Osteoblast (primary cell): ENCODE measurements at places on chromosomes 5 and 9. TPM values are rescaled to one million over a fixed set of nuclear protein-coding genes. Genes with fewer than 3 reads are reported as not detected.

DNA sequence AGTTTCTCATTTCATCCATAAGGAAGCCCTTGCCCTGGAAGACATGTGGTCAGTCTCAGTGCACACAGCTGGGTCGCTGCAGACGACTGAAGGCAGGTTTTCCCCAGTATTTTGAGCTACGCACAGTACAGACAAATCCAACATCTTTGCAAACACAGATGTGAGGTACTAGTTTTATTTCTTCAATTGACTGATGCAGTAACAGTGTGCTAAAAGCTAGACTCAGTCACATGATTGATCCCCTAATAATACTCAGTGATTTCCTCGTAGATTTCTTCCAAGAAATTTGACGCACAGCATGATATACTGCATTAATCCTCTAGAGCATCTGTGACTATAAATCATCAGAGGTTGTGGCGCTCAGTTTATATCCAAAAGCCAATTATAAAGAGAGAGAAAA is 346.1 kb downstream of the DIRAS2 start:
- no peak for DNase-seq
- H3K4me3 ChIP-seq, result no peak overlapping the region
- H3K27me3 ChIP-seq, result no peaks in the 10 kb centered on the region
- no peaks in the 10 kb centered on the region for H3K4me1 ChIP-seq
- no peaks in the 10 kb centered on the region for H3K36me3 ChIP-seq

The PIP5K1B gene
- total RNA-seq, result not detected in 2 replicates

GRCh38 chr9:120875954-120876841 is 790 bp downstream of the PHF19 start:
- H3K36me3 ChIP-seq, result peaks cover 18% of the 10 kb centered on the region
- peak; percentile 99 for DNase-seq
- no peaks in the 10 kb centered on the region for H3K27me3 ChIP-seq
- peaks cover 12% of the 10 kb centered on the region for H3K4me1 ChIP-seq

DNA sequence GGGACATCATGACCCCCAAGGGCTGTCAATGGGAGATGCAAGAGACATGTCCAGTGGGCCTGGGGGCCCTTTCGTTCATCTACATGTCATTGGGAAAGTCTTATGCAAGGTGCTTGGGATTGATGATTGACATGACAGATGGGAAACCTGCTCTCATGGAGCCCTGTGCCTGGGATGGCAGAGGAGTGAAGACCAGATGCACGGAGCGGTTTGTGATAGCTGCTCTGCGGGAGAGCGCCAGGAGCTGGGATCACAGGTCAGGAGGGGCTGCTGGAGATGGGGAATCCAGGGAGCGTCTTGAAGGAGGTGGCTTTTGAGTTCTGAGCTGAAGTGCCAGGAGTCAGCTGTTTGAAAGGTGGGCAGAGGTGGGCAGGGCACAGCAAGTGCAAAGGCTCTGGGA is 104.3 kb downstream of the FGF18 start:
- no peaks in the 10 kb centered on the region for H3K27me3 ChIP-seq
- peaks cover 21% of the 10 kb centered on the region for H3K4me1 ChIP-seq
- no peak overlapping the region for H3K4me3 ChIP-seq
- H3K27ac ChIP-seq, result no peak overlapping the region
- H3K36me3 ChIP-seq, result no peaks in the 10 kb centered on the region

The GLDC gene
- total RNA-seq, result 0.72 and 2.4 TPM in 2 replicates

DNA sequence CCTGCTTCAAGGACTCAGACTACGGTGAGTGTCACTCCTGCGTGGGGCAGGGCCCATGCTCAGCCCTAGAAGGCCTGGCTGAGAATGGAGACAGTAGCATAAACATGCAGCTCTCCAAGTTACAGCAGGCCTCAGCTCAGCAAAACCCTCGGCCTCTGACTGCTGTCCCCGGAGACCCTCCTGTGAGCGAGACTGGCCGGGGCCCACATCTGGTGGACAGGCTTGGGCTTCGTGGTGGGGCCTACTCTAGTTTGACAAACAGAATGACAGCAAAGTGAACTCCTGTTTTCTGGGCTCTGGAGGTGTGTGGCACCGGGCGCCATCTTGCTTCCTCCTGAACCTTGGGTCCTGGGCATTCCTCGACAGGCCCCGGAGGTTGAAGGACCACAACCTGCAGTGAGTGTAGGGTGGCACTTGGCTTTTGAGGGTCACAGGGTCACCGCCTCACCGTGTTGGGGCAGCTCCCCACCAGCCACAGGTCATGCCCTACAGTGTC is 97.5 kb downstream of the PHF2 start:
- no peaks in the 10 kb centered on the region for H3K4me1 ChIP-seq
- peaks cover 4% of the 10 kb centered on the region for H3K36me3 ChIP-seq
- no peak overlapping the region for H3K4me3 ChIP-seq
- no peak for DNase-seq
- H3K27ac ChIP-seq, result no peak overlapping the region

The NME5 gene
- total RNA-seq, result 5.9 and 6.5 TPM in 2 replicates

DNA sequence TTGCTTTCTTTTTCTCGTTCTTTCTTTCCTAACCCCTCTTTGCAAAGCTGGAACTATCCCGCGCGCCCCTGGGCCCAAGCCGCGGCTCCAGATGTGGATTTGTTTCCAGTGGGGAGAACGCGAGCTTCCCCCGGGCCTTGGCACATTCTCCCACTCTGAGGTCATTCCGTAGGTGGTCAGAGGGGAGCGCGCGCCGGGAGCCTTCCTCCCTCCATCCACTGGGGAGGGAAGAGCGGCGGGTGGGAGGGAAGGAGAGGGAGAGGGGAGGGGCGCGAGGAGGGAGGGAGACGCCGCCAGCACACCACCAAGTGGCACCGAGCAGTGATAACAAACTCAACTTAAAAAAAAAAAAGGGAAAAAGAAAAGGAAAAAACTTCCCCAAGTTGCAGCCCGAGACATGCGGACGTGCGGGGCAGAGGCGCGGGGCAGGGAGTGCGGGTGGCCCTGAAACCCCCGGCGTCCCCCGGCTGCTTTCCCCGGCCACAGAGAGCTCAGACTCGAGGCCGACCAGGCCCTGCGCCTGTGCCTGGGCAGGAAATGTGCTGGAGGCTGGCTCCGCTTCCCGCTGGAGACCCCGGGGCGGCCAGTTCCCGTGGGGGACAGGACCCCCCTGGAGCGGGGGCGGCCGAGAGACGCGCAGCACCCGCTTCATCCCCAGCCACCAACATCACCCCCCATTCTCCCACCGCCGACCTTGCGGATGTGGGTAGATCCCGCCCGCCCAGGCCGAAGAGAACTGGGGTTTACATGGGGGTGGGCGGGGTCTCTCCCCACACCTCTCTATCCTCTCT is 3.1 kb downstream of the IER5L start:
- H3K27me3 ChIP-seq, result no peaks in the 10 kb centered on the region
- DNase-seq, result peak; percentile 99
- H3K4me3 ChIP-seq, result peak overlapping the region; percentile 93

The GDF9 gene
- total RNA-seq, result 0.29 and 0.36 TPM in 2 replicates

DNA sequence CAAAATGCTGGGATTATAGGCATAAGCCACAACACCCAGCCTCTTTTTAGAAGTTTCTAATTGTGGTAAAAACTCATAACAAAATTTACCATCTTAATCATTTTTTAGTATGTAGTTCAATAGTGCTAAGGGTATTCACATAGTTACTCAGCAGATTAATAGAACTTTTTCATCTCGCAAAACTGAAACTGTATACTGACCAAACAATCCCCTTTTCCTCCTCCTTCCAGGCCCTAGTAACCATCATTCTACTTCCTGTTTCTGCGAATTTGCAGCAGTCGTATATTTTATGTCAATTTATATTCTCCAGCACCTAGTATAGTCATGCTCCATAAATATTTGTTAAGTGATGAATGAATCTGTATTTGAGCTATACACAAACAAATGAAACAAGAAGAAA is 86.3 kb upstream of the ERBIN start:
- H3K27ac ChIP-seq, result no peak overlapping the region
- no peaks in the 10 kb centered on the region for H3K36me3 ChIP-seq
- no peak for DNase-seq
- H3K4me3 ChIP-seq, result no peak overlapping the region
- no peaks in the 10 kb centered on the region for H3K27me3 ChIP-seq

The PCDHB7 gene
- total RNA-seq, result 2.2 and 2.4 TPM in 2 replicates

- no peaks in the 10 kb centered on the region for H3K36me3 ChIP-seq
- DNase-seq, result peak; percentile 76
- no peaks in the 10 kb centered on the region for H3K4me1 ChIP-seq
- H3K27me3 ChIP-seq, result peaks cover 8% of the 10 kb centered on the region
These were observed 14.0 kb upstream of the TRIM14 start for GRCh38 chr9:98132806-98133631.

DNA sequence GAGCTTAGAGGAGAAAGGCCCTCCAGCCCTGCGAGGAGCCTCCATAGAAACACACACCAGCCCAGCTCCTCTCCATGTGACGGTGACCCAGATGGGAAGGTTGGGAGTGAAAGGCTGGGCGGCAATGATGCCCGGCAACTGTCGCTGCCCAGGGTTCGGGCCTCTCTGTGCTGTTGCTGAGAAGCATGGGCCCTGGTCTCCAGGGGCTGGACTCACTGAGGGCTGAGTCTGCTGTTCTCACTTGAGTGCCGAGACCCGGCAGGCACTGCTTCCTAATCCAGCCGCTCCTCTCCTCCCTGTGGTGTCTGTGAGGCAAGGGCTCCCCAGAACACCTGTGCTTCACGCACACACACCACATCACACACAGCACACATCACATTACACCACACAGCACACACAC is 493.6 kb downstream of the GADD45G start:
- H3K27ac ChIP-seq, result no peak overlapping the region
- no peaks in the 10 kb centered on the region for H3K36me3 ChIP-seq
- no peak for DNase-seq
- no peak overlapping the region for H3K4me3 ChIP-seq
- H3K27me3 ChIP-seq, result no peaks in the 10 kb centered on the region
- H3K4me1 ChIP-seq, result no peaks in the 10 kb centered on the region

DNA sequence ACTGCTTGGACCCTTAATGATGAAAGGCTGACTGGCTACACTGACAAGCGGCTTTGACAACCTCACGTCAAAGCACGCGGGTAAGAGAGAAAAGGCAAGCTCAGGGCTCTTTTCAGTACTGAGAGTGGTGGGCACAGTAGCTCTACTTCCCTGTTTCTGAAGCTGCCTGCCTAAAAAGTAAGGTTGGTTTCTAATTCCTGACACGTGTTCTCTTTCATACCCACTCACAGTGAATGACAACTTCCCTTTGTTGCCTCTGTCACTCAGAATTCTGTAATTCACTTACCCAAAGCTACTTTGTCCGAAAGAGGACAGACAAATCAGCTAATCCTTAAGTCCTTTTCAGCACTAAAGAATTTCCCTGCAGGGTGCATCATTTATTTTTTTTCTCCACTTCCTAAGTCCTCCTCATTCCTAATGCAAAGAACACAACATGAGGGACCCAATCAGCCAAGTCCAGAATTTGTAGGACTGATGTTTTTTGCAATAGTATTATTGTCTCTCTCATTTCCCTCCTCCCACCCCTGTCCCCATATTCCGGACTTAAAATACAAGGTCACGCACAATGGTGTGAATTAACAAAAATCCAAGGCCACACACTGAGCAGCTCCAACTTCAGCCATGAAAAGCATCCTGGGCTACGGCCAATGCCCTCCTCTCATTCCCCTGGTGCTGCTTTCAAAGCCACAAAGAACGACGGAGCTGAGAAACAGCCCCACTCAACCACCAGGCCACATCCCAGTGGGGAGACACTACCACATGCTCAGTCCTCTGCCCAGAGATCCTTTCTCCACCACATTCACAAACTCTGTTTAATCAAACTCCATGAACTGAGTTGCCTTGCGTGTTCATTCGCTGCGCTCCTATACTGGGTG is 221.0 kb downstream of the TSSK1B start:
- DNase-seq, result no peak
- H3K36me3 ChIP-seq, result no peaks in the 10 kb centered on the region
- no peak overlapping the region for H3K27ac ChIP-seq
- no peaks in the 10 kb centered on the region for H3K27me3 ChIP-seq
- no peak overlapping the region for H3K4me3 ChIP-seq

DNA sequence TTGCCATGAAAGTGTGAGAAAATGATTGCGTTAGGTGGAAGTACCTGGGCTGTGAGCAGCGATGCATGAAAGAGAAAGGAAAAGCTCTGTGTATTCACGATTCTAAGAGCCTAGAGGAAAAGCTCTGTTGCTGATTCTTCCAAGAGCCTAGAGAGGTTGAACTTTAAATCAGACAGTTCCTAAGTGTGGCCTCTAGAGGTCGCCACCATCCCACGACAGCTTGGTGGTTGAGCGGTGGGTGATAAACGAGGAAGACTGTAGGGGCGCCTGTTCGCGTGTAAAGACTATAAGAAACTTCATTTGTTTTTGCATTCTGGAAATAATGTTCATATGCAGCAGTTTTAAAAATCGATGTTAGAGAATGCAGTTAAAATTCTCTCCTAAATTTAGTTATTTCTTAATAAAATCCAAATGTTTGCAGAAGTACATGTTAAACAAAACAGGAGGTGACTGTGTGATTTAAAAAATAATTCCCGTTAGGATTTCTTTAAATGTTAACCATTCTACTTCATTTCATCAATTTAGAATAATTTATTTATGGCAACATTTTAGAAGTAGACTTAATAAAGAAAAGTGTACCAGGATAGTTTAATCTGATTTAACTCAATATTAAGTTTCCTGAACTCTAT is 107.7 kb downstream of the TENT4A start:
- no peaks in the 10 kb centered on the region for H3K27me3 ChIP-seq
- no peak overlapping the region for H3K4me3 ChIP-seq

DNA sequence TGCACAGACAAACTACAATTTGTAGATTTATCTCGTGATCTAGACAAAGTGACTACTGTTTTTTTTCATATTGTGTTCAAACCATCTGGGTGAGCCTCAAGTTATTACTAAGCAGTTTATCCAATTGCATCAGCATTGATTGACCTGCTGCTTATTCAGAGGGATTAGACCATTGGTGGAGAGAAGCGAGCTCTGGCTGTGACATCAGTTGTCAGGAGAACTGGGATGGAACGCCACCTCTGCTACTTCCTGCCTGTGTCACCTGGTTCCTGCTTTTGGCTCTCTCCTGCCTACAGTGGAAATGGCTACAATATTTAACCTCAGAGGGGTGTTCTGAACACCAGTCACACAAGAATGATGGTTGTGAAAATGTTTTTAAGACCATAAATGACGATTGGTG is 12.1 kb downstream of the NR4A3 start:
- no peak overlapping the region for H3K27ac ChIP-seq
- H3K36me3 ChIP-seq, result no peaks in the 10 kb centered on the region
- no peaks in the 10 kb centered on the region for H3K4me1 ChIP-seq
- no peaks in the 10 kb centered on the region for H3K27me3 ChIP-seq
- no peak for DNase-seq

DNA sequence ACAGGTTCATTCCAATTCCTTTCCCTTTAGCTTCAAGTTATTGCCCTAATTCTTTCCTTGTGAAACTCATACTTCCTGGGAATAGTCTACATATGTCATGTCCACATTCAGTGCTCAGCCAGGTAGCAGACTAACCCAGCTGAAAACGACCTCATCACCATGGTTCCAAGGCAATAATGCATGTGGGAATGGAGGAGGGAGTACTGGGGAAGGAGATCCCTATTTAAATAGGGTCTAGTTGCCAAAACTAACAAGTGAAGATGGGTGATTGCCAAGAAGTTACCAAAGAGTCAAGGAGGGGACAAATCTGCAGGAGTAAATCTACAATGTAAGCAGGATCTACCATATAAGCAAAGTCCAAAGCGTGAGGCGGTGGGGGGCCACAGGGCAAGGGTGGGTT is 47.3 kb upstream of the MCTP1 start:
- no peak overlapping the region for H3K27ac ChIP-seq
- H3K4me1 ChIP-seq, result no peaks in the 10 kb centered on the region
- H3K27me3 ChIP-seq, result peaks cover 9% of the 10 kb centered on the region
- no peaks in the 10 kb centered on the region for H3K36me3 ChIP-seq

GRCh38 chr5:91162534-91163381 is 220.4 kb downstream of the ARRDC3 start:
- peak overlapping the region; percentile 52 for H3K27ac ChIP-seq
- no peaks in the 10 kb centered on the region for H3K27me3 ChIP-seq
- peak; percentile 73 for DNase-seq
- H3K4me3 ChIP-seq, result no peak overlapping the region
- H3K36me3 ChIP-seq, result no peaks in the 10 kb centered on the region
- peaks cover 21% of the 10 kb centered on the region for H3K4me1 ChIP-seq
